Left hindlimb (tissue), 1 donor: ENCODE measurements at places on chromosomes 2 and 18.

DNA sequence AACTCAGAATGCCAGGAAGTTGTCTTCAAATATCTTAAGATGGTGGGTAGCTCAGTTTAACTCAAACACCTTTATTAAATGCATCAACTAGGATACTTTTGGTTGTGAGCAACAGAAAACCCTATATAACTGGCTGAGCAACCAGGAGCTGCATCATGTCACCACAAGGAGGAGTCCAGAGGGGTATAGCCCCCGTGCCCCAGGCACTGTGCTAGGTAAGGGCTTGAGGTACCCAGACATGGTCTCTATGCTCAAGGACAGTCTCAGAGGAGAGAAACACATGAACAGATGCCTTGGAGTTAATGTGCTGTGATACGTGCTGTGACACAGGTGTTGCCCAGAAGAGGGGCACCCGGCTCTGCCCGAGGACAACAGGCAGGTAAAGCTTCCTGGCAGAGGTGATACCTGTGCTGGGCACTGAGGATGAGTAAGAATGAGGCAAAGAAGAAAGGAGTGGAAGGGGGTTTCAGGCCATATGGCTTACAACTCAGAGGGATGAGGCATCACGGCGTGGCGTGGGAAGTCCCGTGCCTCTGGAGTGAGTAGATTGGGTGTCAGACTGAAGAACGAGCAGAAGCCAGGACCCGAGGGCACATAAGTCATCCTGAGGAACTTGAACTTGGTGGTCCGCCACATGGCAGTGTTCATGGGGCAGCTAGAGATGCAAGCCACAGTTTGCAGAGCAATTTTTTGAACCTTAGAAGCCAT lies 32.0 kb upstream of the CAB39 start:
- no peak for DNase-seq

GRCh38 chr18:9106094-9106493 lies 3.6 kb downstream of the NDUFV2 start:
- DNase-seq, result no peak

GRCh38 chr2:144111437-144111836 lies 408.5 kb downstream of the ZEB2 start:
- DNase-seq, result no peak

DNA sequence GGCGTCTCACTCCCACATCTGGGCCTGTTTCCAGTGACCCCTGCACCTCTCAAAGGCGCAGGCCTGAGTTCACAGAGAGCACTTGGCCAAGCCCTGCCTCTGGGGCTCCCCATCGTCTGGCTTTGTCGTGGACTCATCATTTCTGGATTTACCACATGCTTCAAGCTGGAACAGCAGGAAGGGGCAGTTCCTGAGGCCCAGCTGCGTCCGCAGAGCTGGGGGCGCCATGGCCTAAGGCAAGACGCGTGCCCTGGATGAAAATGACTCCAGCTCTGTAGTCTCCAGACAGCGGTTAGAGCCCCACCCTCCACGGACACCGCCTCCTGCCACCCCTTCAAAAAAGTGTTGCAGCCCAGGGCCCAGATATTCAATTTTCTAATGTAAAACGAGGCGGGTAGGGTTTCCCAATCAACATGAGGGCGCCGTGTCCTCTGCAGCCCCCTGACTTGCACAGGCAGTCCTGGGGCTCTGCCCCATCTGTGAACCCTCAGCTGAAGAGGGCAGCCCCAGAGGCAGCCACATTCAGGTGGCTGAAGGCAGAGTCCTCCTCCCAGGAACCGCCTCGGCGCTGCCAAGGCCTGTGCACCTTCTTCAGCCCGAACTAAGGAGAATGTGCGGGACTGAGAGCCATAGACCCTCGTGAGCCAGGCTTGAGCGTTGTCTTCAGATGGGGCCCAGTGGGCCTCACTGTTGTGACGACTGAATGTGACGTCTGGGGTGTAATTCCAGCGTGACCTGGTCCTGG lies 85.5 kb downstream of the NFATC1 start:
- DNase-seq, result peak; percentile 37

DNA sequence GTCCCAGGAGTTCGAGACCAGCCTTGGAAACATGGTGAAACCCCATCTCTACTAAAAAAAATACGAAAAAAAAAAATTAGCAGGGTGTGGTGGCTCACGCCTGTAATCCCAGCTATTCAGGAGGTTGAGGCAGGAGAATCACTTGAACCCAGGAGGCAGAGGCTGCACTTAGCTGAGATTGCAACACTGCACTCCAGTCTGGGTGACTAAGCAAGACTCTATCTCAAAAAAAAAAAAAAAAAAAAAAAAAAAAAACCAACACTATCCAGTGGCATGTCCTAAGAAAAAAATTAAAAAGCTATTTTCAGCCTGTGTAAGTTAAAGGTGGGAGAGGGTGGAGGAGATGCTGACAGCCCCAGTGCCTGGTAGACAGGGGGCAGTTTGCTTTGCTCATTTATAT lies 32.2 kb upstream of the REL start:
- DNase-seq, result no peak

DNA sequence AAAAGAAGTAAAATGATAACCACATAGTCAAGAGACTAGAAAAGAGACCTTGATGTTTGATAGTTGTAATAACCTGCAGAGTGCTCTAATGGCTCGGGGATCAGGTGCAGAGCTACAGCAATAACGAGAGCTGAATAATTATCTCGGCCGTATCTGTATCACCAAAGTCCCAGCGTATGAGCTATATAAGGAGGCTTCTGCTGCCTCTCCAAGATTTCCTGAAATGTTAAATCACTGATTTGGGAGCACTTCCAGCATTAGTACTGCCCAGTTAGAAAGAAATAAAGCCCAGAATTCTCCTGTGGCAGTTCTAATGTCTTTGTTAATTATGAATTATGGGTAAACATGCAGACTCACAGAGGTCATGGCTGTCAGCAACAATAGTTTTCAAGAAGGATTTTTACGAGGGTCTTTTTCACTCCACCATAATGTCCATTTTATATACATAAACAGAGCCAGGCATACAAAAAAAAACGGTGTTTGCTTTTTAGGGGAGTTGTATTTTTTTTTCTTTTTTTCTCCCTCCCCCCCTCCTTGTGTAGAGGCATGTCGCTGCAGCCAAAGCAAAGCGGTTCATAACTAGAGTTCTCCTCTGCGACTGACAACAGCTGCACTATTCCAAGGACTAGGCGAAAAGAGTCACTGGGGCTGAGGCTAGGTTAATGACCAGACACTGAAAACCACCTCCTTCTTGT lies 168.3 kb upstream of the VRK2 start:
- no peak for DNase-seq

GRCh38 chr2:218858671-218859555 lies 692 bp upstream of the WNT6 start:
- DNase-seq, result no peak

DNA sequence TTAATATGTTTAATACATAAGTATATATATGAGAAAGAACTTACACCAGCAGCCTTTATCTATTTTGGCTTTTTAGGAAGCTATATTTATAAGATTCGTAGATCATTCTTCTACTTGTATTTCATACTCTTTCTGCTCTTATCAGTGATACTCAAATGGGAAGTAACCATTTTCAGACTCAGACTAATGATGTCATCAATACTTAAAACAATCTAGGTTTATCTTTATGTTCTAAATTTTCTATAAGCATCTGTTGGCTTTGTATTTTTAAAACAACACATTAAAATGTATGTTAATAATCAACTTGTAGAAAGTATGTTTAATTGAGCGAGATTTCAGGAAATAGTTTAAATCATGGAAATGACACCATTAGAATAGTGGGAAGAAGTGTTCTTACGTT lies 50.9 kb upstream of the DYSF start:
- no peak for DNase-seq

GRCh38 chr2:174325373-174326160 lies 9.2 kb upstream of the SP9 start:
- DNase-seq, result no peak

GRCh38 chr2:220419647-220420046 lies 792.2 kb downstream of the SLC4A3 start:
- no peak for DNase-seq

DNA sequence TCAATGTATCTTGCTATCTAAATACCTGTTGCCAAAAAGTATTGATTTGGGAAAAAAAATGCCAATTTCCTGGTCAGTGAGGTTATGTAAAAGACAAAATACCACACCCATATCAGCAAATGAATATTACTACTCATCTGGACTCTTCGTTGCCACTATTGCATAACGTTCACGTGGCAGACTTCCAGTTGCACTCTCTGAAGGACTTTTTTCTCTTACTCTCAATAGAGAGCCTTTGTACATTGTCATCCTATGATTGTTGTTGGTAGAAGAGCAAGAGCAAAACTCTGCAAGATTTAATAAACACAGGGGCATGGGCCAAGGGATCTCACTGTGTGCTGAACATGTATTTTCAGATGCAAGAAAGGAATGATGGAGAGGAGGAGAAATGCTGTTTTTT lies 689.8 kb downstream of the MBD2 start:
- no peak for DNase-seq

- no peak for DNase-seq
Measured at GRCh38 chr18:76654577-76654976, 159.5 kb upstream of the ZNF516 start.

- DNase-seq, result peak; percentile 38
Measured at GRCh38 chr18:8423051-8423557, 186.1 kb upstream of the RAB12 start.

DNA sequence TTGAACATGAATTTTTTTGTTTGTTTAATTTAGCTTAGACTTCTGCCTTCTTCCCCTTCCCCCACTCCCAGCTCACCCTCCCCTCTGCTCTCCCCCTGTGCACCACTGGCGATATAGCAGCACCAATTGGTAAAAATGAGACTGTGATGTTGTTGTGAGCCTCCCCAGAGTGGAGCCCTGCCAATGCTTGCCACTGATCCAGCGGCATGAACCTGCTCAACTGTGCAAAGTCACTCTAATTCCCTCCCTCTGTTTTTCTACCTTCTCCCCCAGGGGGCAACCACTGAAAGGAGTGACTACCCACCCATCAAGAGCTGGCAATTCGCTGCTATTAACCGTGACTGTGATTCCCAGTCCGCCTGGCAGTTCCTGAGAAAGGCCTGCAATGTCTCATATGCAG lies 30.2 kb downstream of the KLHL14 start:
- DNase-seq, result no peak

GRCh38 chr2:39513641-39514094 lies 76.6 kb upstream of the MAP4K3 start:
- DNase-seq, result peak; percentile 67

- no peak for DNase-seq
Measured at GRCh38 chr2:44181648-44182047, 13.0 kb downstream of the PPM1B start.

DNA sequence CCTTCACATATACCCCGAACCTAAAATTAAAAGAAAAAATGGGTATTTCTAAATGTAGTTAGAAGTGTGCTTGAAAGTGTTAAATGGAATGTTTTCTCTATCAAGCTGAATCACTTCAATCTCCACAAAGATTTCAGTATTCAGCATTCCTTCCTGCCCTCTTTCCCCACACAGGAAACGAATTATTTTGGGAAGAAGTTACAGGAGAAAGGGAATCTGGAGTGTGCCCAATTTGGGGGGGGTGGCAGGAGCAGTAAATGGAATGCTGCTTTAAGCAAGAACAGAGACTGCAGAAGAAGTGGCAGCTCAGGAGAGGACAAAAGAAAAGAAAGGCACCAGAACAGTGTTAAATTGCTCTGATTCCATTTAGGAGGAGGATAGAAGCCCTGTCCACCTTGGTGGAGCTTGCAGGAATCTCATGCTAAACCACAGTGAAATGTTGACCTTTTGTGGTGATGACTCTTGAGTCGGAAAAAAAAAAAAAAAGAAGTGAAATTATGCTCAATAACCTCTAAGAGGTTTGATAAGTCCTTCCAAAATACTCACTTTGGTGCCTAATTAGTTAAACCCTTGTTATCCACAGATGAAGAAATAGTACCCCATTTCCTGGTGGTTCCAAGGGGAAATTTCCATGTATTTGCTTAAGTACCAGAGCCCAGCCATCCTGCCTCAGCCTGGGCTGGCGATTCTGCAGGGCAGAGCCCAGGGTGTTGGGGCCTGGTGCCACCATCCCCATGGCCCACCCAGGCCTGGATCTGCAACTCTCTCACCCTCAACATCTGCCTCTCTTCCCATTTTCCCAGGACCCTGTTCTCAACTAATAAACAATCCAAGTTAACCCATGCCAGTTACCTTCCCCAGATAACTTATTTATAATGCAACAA lies 56.5 kb downstream of the MYO5B start:
- no peak for DNase-seq

- no peak for DNase-seq
Measured at GRCh38 chr18:11761553-11761952, 72.5 kb downstream of the GNAL start.

GRCh38 chr2:197827618-197828017 lies 23.2 kb downstream of the PLCL1 start:
- no peak for DNase-seq

DNA sequence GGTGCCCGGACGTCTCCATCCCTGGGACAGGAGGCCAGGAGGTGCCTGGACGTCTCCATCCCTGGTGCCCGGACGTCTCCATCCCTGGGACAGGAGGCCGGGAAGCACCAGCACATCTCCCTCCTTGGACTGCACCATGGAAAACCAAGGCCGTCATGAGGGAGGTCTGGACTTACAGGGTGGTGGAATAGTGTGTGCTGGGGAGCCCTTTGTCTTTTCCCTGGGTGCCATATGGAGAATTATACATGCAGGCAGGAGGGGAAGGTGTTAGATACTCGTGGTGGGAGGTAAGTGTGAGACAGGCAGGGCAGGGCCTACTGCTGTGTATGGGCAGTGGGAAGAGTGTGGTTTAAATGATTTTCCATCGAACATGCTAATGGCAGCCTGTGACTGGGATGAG lies 52.9 kb downstream of the RTP5 start:
- DNase-seq, result no peak

- DNase-seq, result no peak
Measured at GRCh38 chr2:7826656-7827055, 855.2 kb upstream of the ID2 start.

DNA sequence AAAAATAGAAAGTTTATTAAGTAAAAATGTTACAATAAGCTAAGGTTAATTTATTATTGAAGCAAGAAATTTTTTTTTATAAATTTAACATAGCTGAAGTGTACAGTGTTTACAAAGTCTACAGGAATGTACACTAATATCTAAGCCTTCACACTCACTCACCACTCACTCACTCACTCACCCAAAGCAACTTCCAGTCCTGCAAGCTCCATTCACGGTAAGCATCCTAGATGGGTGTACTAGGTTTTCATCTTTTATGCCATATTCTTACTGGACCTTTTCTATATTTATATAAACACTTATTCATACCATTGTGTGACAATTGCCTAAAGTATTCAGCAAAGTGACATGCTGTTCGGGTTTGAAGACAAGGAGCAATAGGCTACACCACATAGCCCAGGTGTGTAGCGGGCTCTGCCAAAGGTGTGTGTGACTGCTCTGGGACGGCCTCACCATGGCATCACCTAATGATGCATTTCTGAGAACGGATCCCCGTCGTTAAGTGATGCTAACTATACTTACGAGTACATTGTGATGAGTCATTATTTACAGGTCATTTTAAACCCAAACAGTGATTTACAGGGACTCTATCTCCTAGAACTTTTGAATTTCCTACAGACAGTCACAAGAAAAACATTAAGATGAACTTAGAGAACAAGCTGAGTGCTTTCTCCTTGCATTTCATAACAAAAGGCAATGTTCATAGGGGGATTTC lies 76.3 kb upstream of the ID2 start:
- DNase-seq, result no peak

GRCh38 chr2:112150851-112151250 lies 12.7 kb downstream of the FBLN7 start:
- no peak for DNase-seq

GRCh38 chr18:49023271-49023937 lies 72.6 kb upstream of the SMAD7 start:
- DNase-seq, result no peak

GRCh38 chr2:85162746-85163301 lies 29.6 kb downstream of the TCF7L1 start:
- DNase-seq, result peak; percentile 48

- no peak for DNase-seq
Measured at GRCh38 chr2:187338679-187339121, 109.4 kb downstream of the CALCRL start.
